ENCODE measurements at places on chromosomes 2 and 18. TPM values are rescaled to one million over a fixed set of nuclear protein-coding genes. Genes with fewer than 3 reads are reported as not detected.

CRIM1 gene
- total RNA-seq, result 246 TPM

ANKRD62 gene
- total RNA-seq, result 0.13 TPM

C2orf72 gene
- total RNA-seq, result 5.4 TPM

PREPL gene
- 16.3 TPM for total RNA-seq

MC4R gene
- total RNA-seq, result not detected

EIF4E2 gene
- 94.8 TPM for total RNA-seq

FBXO41 gene
- 2.1 TPM for total RNA-seq

TMEM178A gene
- total RNA-seq, result 4.8 TPM

ALPP gene
- not detected for total RNA-seq

CNGA3 gene
- total RNA-seq, result 0.10 TPM

CSRNP3 gene
- total RNA-seq, result 14.6 TPM

IRS1 gene
- 0.72 TPM for total RNA-seq

MYL1 gene
- not detected for total RNA-seq

CPLX4 gene
- not detected for total RNA-seq

SPEG gene
- 6.1 TPM for total RNA-seq

All from endothelial cell (in vitro differentiated cells).